ENCODE measurements at places on chromosomes 5 and 9.

- no peak for DNase-seq
These were observed 206.0 kb upstream of the PRR16 start for GRCh38 chr5:120258123-120258522.

GRCh38 chr9:105329719-105330062 is 85.2 kb downstream of the SLC44A1 start:
- DNase-seq, result no peak

- DNase-seq, result no peak
These were observed 364.1 kb upstream of the SLC30A5 start for GRCh38 chr5:68729678-68730077.

DNA sequence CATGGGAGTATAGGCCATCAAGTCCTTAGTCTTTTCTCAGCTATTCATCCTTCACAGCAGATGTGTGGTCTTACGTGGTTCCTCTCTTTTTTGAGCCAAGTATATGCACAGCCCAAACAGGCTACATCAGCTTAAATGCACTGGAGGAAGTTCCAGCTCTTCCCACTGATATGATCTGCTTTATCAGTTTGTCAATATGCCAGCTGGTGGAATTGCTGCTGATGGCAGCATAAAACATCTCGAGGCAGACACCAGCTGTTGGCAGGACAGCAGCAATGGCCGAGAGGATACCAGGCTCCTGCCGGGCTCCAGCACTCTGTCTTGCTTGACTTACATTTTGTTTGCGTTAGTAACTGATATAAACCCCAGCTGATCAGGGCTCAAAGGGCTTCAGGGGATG is 143.4 kb downstream of the TENT4A start:
- no peak for DNase-seq
